ENCODE measurements at places on chromosomes 16 and 17.

- no peak for DNase-seq
These were observed 26.0 kb downstream of the SYCE1L start for GRCh38 chr16:77225182-77225581.

DNA sequence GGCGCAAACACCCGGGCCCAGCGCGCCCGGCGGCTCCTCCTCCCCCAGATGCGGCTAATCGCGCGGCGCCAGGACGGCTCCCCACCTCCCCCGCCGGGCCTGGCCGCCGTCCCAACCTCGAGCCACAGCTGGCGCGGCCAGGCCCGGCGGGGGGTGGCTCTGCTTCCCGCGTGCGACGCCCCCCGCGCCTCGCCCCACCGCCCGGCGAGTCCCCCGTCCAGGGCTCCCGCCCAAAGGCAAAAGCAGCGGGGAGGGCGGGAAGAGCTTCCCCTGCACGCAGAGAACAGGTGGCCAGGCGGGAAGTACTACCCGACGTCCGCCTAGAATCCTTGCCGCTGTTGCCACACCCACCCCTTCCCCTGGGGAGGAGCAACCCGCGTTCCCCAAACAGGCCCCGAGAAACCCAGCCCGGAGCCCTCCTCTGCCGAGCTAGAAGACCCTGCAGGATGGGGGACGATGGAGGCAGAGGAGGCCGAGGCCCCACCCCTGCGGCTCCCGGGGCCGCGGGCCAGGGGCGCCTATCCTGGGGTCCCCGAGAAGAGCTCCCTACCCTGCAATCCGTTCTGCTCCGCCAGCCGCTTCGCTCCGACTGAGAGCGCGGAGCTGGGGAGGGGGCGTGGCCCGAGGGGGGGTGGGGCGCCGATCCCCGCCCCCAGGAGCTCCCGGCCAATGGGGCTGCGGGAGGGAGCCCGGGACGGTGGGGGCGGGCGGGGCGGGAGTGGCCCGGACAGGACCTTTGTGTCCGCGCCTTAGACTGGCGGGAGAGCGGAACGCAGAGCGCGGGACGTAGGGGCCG, at the start of gene CARHSP1:
TSS of gene CARHSP1 (minus strand) at position 591 of the 796 bp plus-strand sequence. CDS start 9,678 bp downstream, outside the sequence.
- peak; percentile 98 for DNase-seq

DNA sequence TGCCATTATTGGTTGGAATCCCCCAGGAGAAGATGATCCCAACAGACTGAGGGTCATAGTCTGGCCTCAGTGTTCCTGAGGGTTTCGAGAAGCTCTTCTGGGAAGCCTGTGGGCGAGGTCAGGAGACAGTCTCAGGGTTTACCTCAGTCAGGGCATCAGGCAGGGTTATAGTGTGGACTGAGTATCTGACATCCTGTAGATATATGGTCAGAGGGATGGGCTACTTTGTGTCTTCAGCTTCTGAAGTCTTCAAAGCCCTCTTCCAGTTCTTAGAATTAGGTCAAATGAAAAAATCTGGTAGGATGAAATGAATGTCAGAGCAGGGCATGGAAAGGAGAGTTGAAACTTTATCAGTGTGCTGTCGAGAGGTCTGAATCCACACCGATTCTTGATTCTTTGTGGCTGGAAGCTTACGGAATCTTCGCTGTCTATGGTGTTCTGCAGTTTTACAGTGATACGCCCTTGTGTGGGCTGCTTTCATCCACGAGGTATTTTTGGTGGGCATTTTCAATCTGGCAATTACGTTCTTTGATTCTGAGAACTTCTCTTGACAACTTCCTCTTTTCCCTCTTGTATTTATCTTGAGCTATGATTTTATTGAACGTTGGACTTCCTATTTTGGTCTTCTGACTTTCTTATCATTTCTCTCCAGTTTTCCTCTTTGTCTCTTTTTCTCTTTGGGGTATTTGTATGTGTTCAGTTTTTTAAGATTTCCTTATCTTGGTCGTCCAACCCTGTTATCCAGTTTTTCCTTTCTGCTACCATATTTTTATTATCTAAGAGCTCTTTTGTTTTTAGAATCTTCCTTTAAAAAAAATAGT, 30.4 kb downstream of the BPTF start:
- no peak for DNase-seq

DNA sequence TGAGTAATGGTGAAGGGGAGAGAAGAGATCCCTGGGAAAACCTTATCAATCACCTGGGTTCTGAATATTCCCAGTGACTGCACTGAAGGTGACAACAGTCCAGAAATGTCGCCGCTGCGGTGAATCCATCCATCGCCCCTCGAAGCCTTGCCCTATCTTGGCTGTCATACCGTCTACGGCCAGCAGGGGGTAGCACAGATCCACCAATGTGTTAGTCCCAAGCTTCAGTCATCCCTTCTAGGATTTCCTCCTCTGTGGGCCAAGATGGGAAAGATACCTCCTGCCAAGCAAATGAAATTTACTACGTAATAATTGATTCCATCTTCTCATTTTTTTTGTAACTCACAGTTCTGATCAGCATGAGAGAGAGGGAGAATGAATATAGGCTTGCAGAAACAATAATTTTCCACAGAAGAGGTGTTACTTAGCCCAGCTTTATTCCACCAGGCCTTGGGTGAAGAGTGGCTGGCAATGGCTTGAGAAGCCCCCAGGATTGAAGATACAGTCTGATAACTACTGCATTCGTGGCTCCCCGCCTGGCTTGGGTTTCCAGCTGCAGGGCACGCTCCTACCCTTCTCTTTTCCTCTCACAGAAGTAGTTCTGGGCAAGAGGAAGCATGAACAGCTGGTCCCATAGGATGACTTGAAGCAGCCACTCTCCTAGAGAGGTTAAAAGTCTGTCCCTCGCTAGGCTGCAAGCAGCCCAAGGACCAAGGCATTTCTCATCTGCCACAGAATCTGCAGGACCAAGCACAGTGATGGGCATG, 2.6 kb upstream of the FMNL1 start:
- DNase-seq = peak; percentile 85

DNA sequence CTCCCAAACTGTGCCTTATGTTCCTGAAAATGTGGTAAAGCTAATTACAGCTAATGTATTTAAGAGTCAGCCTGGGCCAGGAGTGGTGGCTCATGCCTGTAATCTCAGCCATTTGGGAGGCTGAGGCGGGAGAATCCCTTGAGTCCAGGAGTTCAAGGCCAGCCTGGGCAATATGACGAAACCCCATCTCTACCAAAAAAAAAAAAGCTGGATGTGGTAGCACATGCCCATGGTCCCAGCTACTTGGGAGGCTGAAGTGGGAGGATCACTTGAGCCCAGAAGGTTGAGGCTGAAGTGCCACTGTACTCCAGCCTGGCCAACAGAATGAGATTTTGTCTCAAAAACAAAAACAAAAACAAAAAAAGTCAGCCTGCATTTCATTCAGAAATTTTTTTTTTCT, 33.2 kb upstream of the C17orf78 start:
- DNase-seq = no peak

- DNase-seq = no peak
These were observed 21.7 kb downstream of the ACSF3 start for GRCh38 chr16:89115216-89115861.

DNA sequence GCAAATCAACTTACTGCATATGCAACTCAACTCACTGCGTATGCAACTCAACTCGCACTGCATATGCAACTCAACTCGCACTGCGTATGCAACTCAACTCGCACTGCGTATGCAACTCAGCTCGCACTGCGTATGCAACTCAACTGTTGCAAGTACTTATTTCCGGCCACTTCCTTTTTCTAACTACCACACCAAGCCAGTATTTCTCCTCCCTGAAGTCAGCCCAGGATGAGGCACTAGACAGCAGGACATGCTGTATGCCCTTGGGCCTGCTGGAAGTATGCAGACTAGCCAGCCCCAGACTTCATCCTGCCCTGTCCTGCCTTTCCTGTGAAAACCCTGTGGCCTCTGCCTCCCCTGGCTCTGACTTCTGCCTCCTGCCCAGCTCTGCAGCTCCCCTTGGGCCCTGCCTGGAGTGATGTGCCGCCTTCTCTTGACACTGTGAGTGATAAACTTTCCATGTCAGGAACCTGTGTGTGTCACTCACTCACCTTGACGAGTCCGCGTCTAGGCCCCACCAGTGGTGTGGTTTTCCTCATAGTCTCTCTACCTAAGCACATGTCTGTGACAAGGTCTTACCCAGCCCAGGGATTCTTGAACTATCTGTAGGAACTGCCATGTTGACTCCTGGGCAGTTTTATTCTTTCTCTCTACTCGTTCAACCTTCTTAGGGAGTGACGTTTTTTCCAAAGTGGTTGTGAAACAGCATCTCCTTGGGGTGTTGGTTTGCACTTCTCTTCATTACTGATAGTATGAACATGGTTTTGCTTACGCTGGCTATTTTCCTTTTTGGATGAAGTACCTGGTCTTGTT, 16.4 kb downstream of the ZNF778 start:
- DNase-seq = no peak

DNA sequence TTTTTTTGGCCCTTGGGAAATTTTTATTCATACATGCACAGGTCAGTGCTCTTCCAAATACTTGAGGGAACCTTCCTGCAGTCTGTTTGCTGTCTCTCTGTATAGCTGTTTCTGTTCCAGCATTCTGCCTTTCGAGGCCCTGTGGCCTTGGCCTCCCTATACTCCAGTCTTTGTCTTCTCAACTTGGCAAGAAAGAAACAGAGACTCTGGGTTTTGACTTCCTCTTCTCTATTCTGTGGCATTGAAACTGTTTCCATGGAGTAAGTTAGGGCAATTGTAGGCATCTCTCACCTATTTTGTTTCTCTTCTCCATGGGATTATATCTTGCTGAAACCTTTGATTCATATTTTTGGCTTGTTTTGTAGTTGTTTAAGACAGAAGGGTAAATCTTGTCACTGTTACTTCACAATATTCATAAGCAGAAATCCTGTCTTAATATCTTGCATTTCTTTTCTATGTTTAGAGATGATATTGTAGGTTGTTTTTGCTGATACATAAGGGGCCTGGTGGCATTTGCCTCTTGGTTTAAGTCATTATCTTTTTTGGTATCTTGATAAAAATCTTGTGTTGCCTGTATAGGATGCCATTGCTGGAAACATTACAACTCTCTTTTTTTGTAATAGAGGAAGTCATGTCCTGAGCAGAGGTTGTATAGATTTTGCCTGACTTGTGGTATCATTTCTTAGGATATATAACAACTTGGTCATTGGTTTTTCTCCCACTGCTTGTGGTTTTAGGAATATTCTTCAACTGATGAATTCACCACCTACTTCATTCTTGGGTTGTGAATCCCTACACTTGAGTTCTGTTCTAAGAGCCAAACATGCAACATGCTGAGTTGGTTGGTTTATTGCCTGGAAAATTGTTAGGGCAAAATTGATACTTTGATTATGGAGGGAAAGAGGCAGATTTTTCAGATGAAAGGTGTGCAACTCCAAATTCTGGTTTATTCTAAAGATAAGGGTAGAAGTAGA, 168.6 kb downstream of the FTO start:
- peak; percentile 82 for DNase-seq

GRCh38 chr16:66220702-66221101, 145.8 kb upstream of the CDH5 start:
- DNase-seq = no peak

DNA sequence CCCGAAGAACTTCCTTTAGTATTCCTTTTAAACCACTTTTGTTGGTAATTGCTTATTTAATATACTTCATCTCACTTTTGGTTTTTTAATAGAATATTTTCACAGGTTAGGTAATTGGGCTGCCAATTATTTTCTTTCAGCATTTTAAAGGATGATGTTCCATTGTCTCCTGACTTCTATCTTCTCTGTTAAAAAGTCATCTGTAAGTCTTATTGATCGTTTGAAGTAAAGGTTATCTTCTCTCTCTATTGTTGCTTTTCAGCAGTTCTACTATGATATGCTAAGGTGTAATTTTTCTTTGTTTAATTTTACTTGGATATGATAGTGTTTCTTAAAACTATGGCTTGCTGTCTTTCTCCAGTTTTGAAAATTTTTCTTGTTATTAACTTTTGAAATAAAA, 307.5 kb downstream of the MAP2K4 start:
- no peak for DNase-seq

DNA sequence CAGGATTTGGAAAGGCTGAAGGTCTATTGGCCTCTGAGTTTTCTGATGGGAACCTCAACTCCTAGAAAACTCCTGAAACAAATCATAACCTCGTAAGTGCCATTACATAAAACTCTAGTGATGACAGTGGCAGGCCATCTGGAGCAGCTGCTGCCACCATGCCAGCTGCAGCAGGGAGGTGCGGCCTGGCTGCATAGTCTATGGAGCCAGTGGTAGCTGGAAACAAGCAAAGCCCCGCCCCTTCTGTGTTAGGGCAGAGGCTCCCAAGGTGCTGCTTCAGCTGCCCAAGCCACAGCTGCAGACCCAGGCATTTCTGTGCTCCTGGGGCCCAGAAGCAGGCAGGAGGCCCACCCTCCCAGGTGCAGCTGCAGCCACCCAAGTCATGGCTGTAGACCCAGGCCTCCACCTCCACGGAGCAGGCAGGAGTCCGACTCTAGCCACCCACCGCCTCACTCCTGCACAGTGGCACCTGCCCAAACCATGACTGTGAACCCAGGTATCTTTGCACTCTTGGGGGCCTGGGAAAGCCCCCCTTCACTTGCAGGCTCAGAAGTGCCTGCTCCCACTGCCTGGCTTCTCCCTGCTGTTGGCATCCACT, 254.1 kb upstream of the KCNJ16 start:
- DNase-seq = no peak

- no peak for DNase-seq
These were observed 55.2 kb downstream of the TBC1D16 start for GRCh38 chr17:79980246-79981043.

DNA sequence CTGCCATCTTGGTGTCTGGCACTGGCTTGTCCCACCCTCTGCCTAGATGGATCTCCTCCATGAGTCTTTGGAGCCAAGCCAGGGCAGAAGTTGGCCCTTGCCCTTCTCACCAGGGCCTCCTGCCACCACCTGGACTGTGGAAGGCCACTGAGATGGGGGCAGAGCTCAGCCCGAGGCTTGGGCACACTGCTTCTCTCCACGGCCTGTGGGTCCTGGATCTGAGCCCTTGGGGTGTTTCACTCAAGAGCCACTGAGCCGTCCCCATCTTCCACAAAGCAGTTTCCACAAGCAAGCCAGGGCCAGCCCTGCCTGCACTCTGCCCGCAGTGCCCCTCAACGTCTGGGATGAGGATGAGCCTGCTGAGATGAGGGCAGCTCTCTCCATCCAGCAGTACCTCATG, 16.7 kb upstream of the CD300A start:
- no peak for DNase-seq

- no peak for DNase-seq
These were observed 13.0 kb downstream of the AXIN2 start for GRCh38 chr17:65548269-65548969.

- DNase-seq = no peak
These were observed 1.9 kb downstream of the ADAM11 start for GRCh38 chr17:44760474-44761308.

GRCh38 chr17:1087381-1088241, 90.7 kb downstream of the TIMM22 start:
- peak; percentile 55 for DNase-seq

- DNase-seq = no peak
These were observed 20.4 kb downstream of the MEAK7 start for GRCh38 chr16:84483882-84484565.

- DNase-seq = no peak
These were observed 51.7 kb downstream of the HLF start for GRCh38 chr17:55316499-55316898.

DNA sequence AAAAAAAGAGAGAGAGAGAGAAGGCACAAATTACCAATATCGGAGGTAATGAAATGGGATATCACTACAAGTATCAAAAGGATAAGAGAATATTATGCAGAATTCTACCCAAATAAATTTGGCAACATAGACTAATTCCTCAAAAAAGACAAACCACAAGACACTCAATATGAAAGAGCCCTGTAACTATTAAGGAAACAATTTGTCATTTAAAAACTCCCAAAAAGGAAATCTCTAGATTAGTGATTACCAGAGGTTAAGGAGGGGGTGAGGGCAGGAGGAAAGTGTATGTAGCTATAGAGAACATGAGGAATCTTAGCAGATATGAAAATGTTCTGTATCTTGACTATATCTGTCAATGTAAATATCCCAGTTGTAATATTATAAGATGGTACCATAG, 54.0 kb downstream of the CFDP1 start:
- no peak for DNase-seq
